ENCODE measurements at places on chromosomes 1 and 21. TPM values are rescaled to one million over a fixed set of nuclear protein-coding genes. Genes with fewer than 3 reads are reported as not detected.

- no peak for DNase-seq
- H3K4me3 ChIP-seq = no peak overlapping the region
- H3K4me1 ChIP-seq = no peaks in the 10 kb centered on the region
- no peaks in the 10 kb centered on the region for H3K27me3 ChIP-seq
- no peak overlapping the region for H3K27ac ChIP-seq
Measured at GRCh38 chr1:108925920-108926319, 37.4 kb downstream of the CLCC1 start.

DNA sequence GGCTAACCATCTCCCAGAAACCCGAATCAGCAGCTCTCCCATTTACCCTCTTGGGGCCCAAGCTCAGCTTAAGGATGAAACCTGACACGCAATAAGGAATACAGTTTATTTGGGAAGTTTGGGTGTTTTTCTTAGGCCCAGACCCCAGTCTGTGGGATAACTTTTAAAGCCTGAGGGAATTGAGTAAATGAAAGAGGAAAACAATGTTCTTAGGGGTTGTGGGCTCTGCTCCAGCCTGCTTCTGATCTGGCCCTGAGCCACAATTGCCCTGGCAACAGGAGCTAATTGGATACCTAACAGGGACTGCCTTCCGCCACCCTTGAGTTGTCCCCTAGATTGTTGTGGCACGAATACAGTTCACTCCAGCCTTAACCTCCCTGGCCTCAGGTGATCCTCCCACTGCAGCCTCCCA lies 20.1 kb downstream of the DYRK3 start:
- H3K36me3 ChIP-seq = no peaks in the 10 kb centered on the region
- H3K27me3 ChIP-seq = no peaks in the 10 kb centered on the region
- no peak overlapping the region for H3K27ac ChIP-seq
- no peak for DNase-seq
- no peaks in the 10 kb centered on the region for H3K4me1 ChIP-seq

DNA sequence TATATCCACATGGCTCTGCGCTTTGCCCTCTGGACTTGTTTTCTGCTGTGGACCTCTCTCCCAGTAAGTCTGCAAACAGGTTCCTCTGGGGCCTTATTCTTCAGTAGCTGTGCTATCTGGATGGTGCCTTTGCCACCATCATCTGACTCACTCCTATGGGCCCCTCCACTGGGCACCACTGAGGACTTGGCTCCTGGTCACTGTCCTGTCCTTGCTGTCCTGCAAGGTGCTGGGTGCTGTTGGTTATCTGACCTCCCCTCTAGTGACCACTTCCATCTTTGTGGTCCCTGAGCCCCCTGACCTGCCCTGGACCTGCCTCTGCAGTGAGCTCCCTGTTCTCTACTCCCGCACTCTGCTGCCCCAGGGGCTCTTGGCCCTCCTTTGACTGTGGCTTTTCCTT lies 6.7 kb downstream of the CNIH3 start:
- H3K4me1 ChIP-seq = no peaks in the 10 kb centered on the region
- H3K27me3 ChIP-seq = no peaks in the 10 kb centered on the region
- H3K27ac ChIP-seq = no peak overlapping the region
- no peak for DNase-seq
- H3K4me3 ChIP-seq = no peak overlapping the region

DNA sequence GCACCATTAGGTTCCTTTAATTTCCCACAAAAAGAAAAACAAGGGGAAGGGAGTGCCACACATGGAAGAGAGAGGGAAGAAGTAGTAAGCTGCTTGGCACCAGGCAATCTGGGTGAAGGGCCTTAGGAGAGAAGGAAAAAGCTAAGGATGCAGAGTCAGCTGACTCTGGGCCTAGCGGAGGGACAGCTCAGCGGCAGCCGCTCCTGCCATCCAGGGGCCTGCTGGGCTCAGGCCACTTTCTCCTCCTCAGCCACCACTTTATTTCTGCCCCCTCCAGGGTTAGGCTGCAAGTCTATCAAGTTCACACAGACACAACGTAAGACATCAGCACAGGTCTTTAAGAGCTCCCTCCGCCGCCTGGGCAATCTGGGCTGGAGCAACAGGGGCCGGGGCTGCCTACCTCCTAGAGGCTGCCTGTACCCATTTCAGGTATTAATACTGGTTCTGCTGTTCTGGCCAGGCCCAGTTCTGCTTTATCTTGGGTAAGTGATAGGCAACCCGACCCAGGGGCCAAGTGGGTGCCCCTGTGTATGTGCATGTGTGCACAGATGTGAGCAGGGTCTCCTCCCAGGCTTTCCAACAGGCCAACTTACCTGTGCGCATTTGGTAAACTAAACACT lies 53.6 kb downstream of the SLC45A1 start:
- peaks cover under 1% of the 10 kb centered on the region for H3K36me3 ChIP-seq
- peaks cover 73% of the 10 kb centered on the region for H3K4me1 ChIP-seq
- no peak overlapping the region for H3K4me3 ChIP-seq
- no peak for DNase-seq

BARHL2 gene
- not detected for total RNA-seq

LCE1D gene
- not detected for total RNA-seq

OXCT2 gene
- total RNA-seq = 0.14 TPM

ANKRD45 gene
- not detected for total RNA-seq
